Daoy (cell line): ENCODE measurements at places on chromosomes 5 and 9. TPM values are rescaled to one million over a fixed set of nuclear protein-coding genes. Genes with fewer than 3 reads are reported as not detected.
A peak's percentile ranks its signal among the peaks of the same experiment; 100 is the strongest.

DNA sequence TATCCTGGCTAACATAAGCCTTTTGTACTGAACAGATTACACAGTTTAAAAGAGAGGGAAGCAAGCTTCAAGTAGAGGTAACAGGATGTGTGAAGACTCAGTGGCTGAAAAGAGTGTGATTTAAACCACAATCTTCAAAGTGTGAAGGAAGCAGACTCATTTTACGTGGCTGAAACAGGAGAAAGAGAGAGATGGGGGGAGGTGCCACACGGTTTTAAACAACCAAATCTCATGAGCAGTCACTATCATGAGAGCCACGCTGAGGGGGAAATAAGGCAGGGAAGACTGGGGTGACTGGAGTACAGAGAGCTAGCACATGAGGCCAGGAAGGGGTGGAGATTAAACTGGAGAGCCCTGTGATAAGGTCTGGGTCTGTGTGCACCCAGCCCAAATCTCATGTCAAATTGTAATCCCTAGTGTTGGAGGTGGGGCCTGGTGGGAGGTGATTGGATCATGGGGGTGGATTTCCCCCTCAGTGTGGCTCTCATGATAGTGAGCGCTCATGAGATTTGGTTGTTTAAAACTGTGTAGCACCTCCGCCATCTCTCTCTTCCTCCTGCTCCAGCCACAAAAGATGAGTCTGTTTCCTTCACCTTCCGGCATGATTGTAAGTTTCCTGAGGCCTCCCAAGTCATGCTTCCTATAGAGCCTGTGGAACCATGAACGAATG lies 318.6 kb upstream of the CD180 start:
- no peak for DNase-seq

DNA sequence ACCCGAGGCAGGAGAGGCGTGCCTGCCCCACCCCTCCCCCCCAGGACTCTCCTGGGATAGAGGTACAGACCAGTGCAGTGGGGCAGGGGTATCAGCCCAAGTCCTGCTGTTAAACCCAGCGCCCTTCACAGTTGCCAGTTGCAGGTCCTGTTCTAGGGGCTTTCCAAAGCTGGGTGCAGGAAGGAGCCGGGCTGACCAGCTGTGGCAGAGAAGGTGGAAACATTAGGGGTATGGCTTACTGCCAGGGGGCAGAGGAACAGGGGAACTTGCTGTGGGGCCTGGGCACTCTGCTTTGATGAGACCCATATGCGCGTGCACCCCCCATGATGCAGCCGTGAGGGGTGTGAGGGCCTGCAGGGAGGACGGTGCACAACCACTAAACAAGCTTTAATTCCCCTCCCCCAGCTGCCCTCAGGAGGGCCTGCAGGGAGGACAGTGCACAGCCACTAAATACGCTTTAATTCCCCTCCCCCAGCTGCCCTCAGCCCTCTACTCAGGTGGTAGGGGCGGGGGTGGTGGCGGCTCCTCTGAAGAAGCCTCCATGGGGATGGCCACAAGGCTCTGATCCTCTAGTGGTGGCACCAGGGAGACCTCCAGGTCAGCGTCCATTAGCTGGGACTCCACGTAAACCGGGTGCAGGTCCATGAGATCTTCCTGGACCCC lies 766 bp upstream of the LRRC26 start:
- no peak for DNase-seq

DNA sequence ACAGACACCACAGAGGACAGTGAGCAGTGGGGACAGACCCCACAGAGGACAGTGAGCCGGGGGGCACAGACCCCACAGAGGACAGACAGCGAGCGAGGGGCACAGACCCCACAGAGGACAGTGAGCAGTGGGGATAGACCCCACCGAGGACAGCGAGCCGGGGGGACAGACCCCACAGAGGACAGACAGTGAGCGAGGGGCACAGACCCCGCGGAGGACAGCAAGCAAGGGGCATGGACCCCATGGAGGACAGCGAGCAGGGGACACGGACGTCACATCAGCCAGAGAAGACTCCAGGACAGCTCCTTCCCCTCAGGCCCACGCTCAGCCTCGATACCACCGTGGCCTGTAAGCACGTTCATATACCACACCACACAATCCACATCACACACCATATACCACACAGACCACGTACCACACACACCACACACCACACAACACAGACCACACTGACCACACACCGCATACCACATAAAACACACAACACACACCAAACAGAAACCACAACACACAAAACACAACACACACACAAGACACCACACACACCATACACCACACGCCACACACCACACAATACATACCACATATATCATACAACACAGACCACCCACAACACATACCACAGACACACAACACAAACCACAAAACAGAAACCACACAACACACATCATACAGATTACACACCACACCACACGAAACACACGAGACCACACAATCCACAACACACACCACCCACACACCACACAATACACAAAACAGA lies 5.2 kb upstream of the ZDHHC11 start:
- no peak for DNase-seq

DNA sequence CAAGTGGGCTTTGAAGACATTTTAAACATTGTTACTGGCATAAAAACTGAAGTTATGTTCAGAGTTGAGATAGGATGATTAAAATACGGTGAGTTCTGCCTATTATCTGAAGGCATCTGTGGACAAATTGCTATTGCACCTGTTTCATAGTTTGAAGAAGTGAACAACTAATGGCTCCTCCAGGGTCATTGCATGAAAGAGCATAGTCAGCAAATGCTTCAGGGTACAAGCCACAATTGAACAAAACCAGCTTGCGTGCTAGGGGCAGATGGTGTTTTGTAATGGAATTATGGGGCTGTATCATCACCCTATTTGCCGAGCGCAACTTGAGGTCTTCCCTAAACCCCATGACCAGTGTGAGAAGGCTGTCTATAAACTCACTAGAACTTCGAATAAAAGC lies 369.1 kb downstream of the MTRR start:
- DNase-seq, result no peak

DNA sequence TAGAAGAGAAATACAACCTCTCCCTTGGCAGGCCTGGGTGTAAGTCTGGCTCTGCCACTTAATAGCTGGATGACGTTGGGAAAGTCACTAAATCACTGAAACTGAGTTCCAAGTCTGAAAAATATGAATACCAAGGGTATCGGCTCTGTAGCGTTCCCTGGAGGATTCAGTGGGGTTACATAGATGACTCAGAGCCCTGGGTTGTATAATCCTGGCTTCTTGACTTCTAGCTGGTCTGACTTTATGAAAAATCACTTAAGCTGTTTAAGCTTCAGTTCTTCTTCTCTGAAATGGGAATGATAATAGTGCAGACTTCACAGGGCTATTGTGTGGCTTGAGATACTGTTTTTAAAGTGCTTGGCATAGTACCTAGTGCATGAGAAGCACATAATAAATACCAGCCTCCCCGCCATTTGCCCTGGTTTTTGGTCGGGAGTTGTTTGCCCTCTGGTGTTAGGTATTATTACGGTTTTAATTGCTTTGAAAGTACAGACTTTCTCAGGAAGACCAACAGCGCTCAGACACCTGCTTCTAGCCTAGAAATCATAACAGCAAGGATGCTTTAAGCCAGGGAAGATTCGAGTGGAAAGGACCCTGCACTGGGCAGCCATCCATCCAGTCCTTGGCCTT lies 43.0 kb downstream of the CYFIP2 start:
- peak; percentile 19 for DNase-seq

DNA sequence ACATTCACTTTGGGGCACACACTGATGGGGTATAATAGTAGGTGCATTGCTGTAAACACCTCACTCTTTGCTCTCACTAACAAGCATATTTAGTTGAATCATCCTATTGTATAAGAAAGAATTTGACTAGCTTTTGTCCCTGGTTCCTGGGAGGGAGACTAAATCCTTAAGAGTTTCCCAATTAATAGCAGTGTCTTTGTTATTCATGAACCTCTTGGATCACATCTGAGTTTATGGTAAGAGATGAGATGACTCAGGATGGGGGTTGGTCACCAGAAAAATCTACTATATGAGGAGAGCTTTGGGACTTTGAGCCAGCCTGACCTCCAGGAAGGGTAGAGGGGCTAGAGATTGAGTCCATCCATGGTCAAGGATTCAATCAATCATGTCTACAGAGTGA lies 56.8 kb downstream of the PUM3 start:
- no peak for DNase-seq

DNA sequence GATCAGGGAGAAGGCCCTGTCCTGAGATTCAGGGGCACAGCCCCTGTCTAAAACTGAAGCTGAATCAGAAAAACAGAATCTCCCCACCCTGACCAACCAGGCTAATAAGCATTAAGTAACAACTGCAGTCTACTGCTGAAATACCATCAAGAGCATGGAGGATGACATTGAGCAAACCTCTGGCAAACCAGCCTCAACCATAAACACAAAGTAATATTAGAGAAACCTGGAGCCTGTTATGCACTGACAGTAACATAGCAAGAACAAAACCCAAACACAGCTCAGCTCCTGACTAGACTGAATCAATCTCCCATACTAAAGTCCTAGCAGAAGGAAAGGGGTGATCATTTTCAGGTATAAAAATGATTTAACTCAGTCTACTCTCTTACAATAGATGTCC lies 24.8 kb upstream of the CCL21 start:
- no peak for DNase-seq

Gene BRINP1
- total RNA-seq, result not detected in 2 replicates
